ENCODE measurements at places on chromosomes 16 and 17.

DNA sequence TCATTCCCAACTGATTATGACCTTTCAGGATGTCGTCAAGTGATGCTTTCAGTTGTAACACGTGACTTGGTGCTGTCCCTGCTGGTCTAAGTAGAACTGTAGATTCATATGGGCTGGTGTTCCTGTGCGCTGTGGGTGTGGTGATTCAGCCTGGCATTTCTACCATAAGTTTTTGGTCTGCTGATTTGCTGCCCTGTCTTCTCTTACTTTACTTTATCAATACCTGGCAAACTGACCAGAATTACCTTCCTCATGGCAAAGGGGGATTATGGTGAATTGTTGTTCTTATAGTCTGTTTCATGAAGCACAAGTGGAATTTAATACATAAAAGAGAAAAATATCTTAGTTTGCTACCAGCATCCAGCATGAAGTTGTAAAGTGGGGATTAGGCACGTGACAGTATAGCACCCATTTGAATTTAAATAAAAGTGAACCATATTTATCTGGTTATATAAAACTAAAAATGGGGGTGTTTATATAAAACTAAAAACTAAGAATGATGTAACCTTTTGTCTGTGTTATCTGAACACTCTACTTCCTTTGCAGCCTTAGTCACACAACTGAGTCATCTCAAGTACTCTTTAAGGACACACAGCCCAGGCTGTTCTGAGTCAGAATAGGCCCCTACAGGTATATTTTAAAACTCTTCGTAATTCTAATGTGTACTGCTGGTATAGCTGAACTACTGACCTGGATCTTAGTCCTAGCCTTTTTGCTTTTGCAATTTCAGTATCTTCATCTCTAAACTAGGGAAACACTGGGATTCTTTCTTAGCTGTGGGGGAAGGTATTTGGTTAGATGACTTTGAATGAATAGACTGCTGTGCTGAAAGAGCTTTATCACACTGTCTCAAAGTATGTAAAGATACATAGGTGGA lies 28.3 kb downstream of the TTC19 start:
- DNase-seq = peak; percentile 77

DNA sequence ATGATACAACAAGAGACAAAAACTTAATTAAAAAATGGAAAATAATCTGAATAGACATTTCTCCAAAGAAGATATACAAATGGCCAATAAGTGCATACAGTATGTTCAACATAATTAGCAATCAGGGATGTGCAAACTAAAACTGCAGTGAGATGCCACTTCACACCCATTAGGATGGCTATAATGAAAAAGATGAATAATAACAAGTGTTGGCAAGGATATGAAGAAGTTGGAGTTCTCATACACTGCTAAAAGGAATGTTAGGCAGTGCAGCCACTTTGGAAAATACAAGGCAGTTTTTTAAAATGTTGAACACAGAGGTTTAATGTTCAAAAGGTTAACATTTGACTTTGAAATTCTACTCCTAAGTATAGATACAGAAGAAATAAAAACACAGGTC lies 69.8 kb downstream of the PCTP start:
- DNase-seq = no peak

GRCh38 chr17:70137451-70138230 lies 31.7 kb upstream of the KCNJ2 start:
- DNase-seq = peak; percentile 67

DNA sequence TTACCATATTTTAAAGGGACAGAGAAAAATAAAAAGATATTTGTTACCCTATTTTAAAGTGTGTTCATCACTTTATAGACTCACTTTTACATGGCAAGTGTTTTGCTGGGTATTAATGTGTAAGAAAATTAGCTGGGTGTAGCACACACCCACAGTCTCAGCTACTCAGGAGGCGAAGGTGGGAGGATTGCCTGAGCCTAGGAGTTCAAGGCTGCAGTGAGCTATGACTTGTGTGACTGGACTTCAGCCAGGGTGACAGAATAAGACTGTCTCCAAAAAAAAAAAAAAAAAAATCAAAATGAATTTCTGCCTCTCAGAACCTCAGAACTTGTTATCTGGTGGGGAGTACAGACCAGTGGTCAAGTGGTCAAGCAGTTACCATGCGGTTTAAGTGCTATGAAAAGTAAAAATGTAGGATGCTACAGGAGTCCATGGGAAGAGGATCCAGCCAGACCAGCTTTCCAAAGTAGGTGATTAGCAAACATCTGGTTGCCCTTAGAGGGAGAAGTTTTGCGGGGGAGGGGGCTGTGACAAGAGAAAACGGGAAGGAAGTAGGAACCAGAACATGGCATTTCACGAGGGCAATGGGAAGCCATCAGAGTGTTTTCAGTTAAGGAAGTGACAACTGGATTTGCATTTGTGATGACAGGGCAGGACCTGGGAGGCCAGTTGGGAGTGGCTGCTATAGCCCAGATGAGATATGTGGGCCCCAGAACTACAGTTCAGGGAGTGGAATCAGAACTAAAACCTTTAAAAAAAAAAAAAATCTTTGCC lies 13.9 kb downstream of the CNEP1R1 start:
- DNase-seq = no peak

DNA sequence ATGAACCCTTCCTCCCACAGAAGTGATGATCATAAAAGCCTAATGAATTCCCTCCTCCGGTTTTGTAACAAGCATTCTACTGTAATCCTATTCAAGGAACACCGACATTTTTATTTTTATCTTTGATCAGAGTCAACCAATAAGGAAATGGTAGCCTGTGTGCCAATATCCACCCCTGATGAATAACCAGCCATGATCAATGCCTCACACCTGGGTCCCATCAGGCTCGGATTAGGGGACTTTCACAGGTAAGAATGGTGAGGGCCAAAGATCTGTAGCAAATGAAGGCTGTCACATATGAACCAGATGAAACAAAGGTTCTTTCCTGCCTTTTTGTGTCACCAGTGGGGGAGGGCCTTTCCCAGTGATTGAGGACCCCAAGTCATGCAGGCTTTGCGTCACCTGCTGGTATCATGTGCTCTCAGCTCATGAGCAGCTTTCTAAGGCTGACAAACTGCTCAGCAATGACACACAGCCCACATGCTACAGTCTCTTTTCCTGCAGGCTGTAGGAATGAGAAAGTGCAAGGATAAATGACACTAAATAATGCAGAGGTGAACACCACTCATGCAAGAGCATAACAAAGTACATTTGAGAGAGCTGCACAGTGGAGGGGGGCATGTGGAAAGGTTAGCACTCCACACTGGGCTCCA lies 34.9 kb downstream of the TOM1L2 start:
- DNase-seq = no peak

DNA sequence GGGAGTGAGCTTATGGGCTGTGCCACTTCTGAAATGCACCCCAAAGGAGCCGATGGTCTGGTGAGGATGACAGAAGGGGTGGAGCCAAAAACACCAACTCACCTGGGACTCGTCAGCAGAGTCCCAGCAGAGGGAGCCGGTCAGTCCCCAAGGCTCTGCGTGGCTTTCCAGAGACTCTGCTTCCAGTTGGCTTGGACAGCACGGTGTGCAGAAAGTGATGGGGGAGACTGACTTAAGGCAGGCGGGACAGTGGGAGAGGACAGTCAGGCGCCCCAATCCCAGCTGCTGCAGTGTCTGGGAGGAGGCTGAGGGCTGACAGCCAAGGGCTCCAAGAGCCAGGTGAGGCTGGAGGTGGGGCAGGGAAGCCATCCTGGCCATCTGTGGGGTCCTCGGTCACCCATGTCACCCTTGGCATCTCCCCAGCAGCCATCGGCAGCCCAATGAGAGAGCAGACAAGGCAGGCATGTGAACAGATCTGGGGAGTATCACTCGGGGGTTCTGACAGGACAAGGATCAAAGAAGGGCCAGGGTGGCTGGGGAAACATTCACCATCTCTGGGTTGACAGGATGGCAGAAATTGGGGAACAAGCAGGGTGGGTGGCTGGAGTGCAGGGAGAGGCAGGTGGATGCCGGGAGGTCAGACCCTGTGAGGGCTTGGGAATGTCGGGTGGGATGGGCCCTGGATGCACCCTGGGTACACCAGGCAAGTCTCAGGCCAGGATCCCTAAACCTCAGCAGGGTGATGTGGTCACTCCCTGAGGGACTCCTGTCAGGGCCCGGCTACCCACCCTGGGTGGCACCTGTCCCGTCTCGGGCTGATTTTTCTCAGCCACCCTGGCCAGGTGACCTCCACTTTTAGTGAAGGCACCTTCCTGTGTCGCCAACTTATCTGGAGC lies 8.9 kb upstream of the KRTAP17-1 start:
- no peak for DNase-seq

Measured in activated T-cell treated with anti-CD3 and anti-CD28 coated beads, Interleukin-2, amount 50 U/mL, for 72 hours (primary cell).